OCI-M1 (cell line): ENCODE measurements at places on chromosomes 2 and 18.

DNA sequence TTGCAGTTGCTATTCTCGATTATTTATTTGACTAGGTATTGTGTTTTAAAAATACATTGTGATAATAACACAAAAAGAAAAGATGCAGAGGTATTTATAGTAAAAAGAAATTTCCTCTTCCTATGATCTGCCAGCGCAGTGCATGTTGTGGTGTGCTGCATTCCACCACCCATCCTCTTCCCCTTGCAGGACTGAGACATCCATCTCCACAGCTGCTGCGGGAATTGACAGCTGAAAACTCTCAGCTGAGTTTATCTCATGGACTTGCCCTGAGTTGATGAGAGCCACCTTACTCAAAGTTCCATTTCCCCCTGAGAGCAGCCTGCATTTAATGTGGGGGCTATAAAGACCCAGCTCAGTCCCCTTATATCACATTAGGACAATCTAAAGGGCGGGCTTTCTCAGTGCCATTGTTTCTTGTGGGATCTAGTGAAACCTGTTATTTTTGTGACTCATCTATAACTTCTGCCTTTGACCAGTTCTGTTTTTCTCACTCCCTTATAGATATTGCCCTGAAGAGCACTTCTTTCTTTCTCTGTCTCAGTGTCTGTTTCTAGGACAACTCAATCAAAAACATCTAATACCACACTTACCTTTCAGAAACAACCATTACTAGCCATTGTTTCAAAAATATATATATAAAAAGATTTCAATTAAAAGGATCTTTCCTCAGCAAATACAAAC lies 698.5 kb downstream of the NR4A2 start:
- peak; percentile 24 for DNase-seq

GRCh38 chr18:46712406-46712805 lies 44.4 kb downstream of the ST8SIA5 start:
- DNase-seq, result no peak

DNA sequence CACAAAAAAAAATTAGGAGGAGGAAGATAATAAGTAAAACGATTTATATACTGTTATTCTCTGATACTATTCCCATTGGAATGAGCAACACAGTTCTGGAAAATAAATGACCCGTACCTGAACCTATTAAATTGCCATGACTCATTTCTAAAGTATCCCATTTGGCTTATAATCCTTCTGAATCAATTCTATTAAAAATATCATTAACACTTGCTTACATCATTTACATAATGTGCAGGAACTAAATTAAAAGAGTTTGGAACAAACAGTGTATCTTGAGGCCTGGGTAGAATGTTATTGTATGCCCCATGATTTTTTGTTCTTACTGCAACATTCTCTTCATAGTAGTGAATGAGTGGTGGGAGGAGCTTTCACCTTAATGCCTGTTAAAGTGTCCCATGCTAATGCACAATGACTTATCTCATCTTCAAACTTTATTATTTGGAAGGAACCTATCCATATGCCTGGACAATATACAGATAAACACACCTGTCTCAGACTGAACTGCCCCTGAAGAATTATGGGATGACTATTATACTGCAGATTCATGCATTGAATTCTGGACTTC lies 549.9 kb upstream of the ACVR2A start:
- DNase-seq, result no peak

DNA sequence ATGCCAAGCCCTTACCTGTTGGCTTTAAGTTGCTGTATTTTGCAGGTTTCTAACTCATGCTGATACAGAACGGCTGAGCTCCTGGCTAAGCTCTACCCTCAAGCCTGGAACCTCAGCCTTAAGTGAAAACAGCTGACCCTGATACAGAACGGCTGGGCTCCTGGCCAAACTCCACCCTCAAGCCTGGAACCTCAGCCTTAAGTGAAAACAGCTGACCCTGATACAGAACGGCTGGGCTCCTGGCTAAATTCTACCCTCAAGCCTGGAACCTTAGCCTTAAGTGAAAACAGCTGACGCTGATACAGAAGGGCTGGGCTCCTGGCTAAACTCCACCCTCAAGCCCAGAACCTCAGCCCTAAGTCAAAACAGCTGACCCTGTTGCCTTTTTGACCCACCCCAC lies 17.6 kb upstream of the DNER start:
- DNase-seq, result peak; percentile 58

DNA sequence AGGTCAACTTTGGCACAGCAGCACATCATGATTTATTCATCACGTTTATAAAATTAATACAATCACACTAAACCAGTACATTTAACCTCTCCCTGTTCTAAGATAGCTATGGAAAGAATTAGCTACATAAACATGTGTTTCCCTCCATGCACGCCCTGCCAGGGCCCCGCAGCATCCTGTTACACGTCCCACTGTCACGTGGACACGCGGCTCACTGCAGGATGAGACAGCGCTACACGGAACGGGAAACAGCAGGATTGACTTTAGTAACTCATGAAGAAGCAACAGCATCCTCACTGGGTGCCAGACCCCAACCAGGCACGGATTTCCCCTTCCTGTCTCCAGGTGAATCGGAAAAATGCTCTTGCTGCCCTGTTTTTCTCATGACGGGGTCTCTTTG lies 30.9 kb upstream of the SALL3 start:
- no peak for DNase-seq

GRCh38 chr2:85413592-85414420 lies 3.6 kb upstream of the CAPG start:
- no peak for DNase-seq

DNA sequence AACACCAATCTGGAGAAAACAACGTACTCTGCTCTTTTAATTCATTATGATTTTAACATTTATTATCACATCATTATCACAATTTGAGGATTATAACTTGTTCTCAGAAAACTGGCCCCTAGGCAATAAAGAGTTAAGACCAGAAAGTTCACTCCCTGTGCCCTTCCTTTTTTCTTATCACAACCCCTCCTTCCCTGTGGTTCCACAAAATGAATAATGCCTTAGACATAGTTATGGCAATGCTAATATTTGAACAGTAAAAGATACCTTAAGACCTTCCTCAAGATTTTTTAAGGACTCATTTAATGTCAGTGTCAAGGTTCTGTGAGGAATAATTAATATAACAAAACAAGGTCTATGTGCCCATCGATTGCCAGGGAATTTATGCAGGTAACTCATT lies 596.2 kb downstream of the ARHGAP15 start:
- DNase-seq, result peak; percentile 10

GRCh38 chr2:7857904-7858303 lies 824.0 kb upstream of the ID2 start:
- no peak for DNase-seq

DNA sequence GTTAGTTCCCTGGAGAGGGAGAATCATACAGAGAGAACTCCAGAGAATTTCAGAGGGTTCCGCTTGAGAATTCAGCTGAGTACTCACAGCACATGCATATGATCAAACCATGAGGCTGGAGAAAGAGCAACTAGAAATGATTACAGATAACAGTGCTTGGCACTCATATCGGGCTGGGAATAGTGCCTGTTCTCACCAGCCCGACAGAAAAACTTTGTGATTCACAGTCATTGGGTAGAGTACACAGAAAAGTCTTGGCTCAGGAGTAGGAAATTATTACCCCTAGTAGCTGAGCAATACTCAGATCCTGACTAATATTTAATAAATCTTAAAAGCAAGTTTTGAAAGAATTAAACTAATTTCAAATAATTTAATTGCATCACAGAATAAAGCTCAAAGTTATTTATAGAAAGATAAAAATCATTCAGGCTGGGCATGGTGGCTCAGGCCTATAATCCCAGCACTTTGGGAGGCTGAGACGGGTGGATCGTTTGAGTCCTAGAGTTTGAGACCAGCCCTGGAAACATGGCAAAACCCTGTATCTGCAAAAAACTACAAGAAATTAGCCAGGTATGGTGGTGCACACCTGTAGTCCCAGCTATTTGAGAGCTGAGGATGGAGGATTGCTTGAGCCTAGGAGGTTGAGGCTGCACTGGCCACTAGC lies 6.8 kb downstream of the WDPCP start:
- peak; percentile 59 for DNase-seq

DNA sequence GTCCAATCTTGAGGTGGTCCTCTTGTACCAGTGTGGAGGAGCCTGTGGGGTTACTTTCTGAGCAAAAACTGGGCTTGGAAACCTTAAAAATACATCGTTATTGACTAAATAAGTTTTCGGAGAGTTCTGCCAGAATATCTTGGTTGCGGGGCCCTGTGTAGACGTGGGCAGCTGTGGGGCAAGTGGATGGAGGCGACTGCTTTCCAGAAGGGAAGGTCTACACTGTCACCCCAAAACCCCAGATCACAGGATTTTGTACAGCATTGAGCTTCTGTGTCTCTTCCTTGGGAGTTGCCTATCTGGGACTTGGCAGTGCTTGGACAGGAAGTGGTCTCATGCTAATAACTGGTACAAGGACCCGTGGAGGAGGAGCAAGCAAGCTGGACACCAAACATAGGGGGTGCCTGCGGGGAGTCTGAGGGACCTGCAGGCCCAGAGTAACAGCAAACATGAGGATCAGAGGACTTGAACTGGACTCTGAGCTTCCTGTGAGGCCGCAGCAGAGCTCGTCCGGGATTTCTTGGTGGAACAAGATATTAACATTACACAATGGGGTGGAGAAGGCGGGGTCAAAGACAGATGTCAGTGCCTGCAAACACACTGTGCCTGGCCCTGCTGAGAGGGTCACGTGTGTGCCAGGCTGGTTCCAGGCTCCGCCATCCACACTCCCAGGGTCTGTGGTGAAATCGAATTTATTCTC lies 48.0 kb upstream of the CTLA4 start:
- no peak for DNase-seq

DNA sequence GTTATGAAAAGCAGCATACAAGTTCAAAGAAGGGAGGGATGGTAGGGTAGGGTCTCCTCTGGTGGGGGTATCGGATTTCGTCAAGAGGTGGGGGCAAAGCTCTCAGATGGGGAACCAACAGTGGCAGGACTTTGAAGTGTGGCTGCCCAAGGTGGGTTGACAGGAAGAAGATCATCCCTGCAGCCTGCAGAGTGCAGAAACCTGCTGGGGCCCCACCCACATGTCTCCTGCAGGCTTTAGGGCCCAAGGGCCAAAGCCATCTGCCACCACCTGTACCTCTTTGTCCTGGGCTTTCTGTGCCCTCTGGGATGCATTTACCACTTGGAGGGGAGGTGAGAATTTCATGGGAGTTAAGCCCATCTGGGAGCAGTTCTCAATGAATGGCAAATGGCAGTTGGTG lies 42.7 kb downstream of the KCNF1 start:
- no peak for DNase-seq

DNA sequence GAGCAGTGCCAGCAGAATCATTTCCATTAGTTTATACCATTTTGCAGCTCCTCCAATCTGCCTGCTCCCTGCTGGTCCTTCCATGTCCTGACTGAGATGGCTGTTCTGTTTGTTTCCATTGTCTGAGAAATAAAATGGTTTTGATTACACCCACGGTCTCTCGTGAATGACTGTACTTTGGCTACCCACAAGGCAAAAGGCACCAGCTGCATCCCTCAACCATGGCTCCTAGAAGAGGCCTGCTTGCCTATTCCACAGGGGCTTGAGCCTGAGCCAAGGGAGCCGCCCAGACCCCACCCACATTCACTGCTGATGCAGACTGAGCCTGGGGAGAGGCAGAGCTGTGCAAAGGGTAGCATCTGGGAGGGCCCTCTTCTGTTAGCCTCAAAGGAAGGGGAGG lies 31.2 kb downstream of the MARCHF4 start:
- DNase-seq, result no peak

DNA sequence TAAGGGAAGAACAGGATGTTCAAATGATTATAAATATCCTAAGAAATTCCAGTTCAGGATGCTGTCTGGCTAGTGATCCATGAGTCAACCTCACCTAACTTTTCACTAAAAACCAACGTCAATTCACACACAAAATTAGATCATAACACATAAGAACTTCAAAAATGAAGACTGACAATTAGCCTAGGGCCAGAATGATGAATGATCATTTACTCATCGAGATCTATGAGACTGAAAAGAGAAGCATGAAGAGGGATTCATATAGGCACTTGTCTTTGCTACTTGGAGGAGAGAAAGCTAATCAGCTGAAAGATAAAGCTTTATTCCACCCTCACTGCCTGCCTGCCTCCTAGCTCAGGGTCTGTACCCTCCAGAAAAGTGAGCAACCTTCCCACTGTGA lies 29.8 kb downstream of the ADD2 start:
- no peak for DNase-seq

DNA sequence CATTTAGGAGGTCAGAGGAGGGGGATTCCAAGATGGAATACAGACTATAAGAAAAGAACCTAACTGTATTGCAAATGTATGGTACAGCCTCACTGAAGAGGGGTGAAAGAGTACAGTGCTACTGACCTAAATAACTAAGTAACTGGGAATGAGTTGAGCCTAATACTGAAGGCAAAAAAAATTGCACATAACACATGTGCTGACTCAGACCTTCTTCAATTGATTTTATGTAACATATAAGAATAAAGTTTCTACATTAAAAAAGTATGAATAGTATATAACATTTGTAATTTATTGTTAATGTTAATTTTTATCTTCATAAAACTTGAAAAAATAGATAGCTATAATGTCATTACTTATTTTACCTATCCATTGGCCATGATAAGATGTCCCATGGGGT lies 41.7 kb downstream of the MALT1 start:
- DNase-seq, result no peak

- no peak for DNase-seq
Observed at GRCh38 chr2:196041786-196042185, 26.9 kb downstream of the DNAH7 start.

- DNase-seq, result no peak
Observed at GRCh38 chr2:128492966-128493811, 174.5 kb upstream of the HS6ST1 start.

- no peak for DNase-seq
Observed at GRCh38 chr18:61694236-61694635, 198.6 kb downstream of the RNF152 start.

- DNase-seq, result no peak
Observed at GRCh38 chr18:48929941-48930713, 20.6 kb downstream of the SMAD7 start.

DNA sequence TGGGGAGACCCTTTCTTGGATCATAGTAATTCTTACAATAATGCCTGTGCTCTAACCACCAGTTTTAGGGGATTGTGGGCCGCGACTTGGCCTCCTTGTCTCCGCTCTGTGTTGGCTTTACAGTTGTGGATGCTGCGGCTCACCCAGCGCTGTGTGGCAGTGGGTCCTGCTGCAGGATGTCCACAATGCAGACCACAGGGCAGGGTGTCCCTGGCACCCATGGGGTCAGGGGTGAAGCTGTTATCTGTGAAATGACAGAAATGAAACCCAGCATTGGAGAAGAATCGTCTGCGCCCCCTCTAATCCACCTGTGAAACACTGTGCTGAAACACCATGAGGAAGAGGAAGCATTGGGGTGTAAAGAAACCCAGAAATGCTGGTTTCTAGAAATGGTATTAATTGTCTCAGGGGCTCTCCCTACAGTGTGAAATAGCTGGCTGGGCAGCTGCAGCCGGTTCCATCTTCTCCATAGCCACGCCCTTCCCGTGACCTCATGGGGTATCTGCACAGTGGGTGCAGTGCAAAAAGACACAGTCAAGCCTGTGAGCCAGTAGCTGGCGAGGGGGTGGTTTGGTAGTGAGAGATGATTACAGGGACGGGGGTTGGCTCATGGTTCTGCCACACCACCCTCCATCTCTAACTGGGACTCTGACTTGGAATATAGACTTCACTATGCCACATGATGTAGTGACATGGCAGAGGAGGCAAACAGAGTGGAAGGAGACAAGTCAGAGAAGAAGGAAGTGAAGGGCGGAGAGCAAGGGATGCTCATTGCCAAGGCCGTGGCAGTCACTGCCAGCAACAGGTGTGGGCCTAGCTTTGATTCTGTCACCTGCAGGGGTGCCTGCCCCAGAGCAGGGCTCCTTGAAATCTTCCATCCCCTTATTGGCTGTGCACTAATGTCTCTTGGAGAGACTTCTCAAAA lies 16.2 kb downstream of the INPP4A start:
- no peak for DNase-seq
